ENCODE measurements at places on chromosomes 16 and 17.
A peak's percentile ranks its signal among the peaks of the same experiment; 100 is the strongest.

- DNase-seq, result no peak
Measured at GRCh38 chr16:21208446-21209230, 2.7 kb downstream of the ZP2 start.

- no peak for DNase-seq
Measured at GRCh38 chr16:89144681-89145080, 26.9 kb upstream of the CDH15 start.

DNA sequence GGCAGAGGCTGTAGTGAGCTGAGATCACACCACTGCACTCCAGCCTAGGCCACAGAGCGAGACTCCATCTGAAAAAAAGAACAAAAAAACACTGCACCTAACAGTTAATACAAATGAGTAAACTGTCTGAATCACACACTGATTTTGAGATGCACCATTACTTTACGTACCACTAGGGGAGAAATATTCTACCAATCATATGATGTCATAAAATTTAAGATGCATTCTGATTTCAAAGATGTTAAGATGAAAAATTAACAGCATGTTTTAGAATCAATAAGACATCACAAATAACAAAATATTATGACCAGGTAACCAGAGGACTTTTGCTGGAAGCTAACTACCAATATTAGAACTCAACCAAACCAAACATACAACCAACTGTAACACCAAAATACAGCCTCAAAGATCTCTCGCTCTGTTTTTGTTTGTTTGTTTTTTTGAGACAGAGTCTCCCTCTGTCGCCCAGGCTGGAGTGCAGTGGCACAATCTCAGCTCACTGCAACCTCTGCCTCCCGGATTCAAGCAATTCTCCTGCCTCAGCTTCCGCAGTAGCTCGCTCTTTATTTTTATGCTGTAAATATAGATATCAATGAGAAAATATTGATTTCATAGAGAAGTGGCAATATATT is 31.6 kb downstream of the GLG1 start:
- no peak for DNase-seq

DNA sequence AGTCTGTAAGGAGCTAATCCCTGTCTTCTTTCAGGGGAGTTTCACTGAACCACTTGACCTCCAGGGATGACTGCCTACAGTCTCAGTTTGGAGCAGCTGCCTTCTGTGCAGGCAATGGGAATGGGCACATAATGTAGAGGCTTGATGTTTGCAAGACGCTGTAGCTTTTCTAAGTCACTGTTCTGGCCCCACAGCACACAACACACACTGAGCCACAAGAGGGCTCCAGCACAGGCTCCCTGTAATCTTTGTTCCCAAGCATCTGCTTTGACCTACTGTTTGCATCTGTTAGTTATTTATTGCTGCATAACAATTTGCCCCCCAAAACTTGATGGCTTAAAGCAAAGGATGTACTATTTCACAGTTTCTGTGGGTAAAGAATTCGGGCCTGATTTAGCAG is 419.0 kb upstream of the ASIC2 start:
- DNase-seq, result no peak

DNA sequence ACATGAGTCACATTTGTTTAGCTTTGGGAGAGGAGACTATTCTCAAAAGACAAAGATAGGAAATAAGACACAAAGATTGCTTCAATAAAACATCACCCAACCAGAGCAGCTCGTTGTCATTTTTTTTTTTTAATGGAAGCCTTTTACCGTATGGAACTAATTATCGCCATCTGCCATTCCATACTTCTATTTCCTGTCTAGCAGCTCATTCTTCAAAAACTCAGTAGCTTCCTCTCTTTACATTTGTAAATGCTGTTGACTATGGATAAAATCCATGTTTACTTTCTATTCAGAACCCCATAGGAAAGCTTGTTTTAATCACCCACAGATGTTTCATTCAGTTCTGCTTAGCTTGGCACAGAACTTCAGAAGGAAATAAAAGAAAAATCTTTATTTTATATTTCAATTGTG is 110.0 kb upstream of the PSMD7 start:
- DNase-seq, result peak; percentile 94

DNA sequence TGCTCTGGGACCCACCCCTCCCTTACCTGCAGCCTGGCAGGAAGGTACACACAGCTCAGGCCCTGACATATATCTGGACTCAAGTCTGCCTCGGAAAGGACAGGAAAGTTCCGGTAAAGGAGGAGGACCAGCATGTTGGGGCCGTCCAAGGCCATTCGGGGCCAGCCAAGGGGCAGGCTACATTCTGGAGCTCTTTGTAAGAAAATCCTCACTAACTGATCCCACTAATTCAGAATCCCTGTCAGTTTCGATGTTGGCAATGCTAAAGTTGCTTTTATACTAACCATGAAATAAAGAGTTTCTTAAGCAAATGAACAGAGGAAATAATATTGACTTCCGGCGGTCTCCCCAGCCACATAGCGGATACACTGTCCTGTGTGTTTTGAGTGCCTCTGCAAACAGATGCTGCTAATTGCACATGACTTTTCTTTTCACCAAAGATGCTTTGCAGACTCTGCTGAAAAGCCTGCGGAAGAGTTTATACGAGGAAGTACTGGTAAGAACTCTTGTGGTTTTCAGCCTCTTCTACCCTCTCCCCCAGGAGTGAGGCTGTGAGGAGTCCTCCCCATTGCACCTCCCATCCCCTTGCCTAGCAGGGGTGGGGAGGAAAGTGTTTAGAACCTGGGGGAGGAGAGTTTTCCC is 54.8 kb downstream of the PLXDC1 start:
- DNase-seq, result no peak

GRCh38 chr16:28292731-28293600 is 641 bp downstream of the SBK1 start:
- DNase-seq, result no peak

DNA sequence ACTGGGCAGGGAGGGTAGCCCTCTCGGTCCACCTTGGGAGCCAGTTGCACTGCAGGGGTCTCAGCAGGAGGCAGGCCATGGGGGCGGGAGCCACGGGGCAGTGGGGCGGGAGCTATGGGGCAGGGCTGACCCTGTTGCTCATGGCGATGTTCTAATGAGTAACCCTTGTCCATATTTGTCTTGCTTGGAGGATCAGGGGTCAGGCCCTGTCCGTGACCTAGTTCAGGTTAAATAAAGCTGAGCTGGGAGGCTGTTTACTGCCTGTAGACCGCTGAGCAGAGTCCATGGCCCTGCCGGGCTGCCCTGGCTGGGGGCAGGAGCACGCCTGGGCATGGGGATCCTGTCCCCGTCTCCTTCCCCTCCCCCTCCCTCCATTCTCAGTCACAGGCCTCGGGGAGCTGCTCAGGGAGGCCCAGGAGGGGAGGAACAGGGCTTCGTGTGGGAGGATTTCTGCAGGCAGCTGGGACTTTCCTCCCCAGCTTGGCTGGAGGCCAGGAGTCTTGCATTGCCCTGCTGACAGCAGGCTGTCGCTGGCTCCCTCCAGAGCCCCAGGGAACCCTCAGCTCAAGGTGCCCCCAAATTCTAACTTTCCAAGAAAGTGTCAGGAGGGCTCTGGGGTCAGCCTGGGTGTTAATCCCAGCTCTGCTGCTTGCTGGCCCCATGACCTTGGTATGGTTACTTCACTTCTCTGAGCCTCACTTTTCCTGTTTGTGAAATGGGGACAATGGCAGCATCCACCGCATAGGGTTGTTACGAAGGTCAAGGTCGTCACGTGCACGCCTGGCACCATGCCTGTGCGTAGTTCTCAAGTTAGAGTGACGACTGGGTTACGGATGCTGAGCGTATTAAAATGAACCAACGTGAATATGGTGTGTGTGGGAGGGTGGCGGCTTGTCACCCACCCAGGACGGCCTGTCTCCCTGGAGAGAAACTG is 6.1 kb upstream of the SERPINF2 start:
- peak; percentile 26 for DNase-seq

- no peak for DNase-seq
Measured at GRCh38 chr17:73690676-73691075, 46.4 kb upstream of the SDK2 start.

DNA sequence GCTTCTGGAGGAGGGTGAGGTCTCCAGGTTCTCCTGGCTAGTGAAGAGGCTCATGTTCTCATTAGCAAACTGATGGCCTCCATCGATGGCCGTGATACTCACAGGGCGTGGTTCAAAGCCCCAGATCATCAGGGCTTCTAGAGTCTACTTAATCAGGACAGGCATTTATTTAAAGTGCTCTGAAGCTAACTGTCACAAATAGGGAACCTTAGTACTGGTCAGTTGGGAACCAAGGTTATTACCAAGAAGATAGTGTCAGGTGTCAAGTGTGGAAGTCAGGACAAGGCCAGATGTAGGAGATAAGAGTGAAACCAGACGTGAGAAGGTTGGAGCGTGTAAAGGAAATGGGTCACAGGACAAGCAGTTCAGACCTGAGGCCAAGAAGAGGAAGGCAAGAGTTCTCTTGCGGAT is 56.9 kb downstream of the PIGL start:
- no peak for DNase-seq

DNA sequence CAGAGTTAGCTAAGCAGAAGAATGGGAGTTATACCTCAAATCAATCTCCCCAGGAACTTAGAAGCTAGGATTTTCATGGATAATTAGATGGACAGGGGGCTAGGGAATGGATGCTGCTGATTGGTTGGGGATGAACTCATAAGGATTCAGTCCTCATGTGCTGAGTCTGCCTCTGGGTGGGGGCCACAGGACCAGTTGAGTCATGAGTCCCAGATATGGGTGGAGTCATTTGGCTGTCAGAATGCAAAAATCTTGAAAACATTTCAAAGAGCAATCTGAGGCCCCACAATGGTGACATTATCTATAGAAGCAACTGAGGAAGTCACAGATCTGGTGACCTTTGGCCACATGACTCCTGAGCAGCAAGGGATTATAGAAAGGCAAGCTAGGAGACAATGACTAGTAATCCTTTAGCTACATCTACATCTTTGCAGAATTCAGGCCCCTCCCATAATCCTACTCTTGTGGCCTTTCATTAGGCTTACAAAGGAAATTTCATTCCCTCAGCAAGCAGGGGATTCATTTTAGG is 82.6 kb upstream of the CCL2 start:
- DNase-seq, result no peak

DNA sequence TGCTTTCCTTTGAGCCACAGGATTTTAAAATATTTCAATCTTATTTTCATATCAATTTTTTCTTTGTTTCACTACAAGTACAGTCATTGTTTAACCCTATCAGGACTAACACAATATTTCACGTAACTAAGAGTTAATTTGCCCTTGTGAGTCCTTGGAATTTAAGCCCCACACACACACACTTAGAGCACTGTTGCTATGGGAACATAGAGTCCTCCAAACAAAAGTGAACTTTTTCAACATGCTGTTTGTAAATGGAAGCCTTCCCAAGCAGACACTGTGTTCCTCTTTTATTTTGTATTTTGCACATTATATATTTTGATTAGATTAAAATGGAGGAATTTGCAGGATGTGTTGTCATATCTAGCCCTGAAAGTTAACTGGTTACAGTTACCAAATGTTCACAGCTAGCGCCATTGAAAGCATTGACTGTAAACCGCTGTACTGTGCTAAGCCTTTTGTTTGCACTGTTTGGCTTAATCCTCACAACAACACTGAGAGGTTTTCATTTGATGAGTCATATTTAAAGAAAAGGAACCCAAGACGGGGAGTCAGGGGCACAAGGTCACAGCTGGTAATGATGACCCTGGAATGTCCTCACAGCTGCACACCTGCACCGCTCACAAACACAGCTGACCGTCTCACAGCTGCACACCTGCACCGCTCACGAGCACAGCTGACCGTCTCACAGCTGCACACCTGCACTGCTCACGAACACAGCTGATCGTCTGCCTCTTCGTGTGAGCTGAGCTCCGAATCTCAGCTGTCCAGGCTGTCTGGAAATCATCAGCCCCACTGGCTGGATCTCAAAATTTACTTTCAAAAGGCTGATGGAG is 6.3 kb downstream of the HSBP1 start:
- peak; percentile 84 for DNase-seq

DNA sequence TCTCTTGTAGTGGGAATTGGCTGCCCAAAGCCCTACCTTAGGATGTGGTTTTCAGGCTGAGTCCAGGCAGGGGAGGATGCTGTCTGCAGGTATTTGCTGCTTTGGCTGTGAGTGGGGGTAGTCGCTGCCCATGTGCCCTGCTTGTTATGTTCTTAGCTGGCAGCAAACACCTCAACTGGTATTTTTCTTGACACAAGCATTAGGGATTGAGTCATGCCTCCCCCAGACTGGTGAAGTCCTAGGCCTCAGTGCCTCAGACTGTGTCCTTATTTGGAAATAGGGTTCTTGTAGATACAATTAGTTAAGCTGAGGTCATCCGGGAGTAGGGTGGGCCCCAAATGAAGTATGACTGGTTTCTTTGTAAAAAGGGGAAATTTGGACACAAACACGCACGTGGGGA is 808.3 kb upstream of the EEF2KMT start:
- no peak for DNase-seq

DNA sequence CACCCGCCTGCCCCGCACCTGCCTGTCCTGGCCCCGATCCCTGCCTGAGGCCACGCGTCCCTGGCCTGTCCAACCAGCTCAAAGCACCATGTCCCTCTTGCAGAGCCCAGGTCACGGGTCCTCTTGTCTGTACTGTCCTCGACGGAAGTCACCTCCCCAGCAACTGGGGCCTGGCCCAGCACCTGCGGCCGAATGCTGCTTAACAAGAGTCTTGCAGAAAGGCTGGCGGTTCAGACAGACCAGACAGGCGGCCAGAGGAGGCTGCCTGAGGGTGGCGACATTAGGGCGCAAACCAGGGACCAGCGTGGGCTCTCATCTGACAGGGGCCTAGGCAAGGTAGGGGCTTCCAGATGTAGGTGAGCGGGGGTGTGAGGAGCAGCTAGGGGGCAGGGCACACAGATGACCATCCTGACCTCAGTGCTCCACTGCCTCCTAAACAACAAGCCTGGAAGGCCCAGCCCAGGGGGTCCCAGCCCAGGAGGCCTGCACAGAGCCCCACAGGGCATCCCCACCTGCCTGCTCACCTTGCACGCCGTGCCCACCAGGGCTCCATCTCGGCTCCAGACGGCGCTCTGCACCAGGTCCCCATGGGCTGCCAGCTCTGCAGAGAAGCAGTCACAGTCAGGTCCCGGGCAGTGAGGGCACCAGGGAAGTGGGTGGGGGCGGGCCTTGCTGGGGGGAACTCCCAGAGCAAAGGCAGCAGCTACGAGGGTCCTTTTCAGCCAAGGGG is 11.3 kb downstream of the CORO7 start:
- DNase-seq, result no peak

- peak; percentile 63 for DNase-seq
Measured at GRCh38 chr17:18033442-18034099, 5.4 kb downstream of the ATPAF2 start.

DNA sequence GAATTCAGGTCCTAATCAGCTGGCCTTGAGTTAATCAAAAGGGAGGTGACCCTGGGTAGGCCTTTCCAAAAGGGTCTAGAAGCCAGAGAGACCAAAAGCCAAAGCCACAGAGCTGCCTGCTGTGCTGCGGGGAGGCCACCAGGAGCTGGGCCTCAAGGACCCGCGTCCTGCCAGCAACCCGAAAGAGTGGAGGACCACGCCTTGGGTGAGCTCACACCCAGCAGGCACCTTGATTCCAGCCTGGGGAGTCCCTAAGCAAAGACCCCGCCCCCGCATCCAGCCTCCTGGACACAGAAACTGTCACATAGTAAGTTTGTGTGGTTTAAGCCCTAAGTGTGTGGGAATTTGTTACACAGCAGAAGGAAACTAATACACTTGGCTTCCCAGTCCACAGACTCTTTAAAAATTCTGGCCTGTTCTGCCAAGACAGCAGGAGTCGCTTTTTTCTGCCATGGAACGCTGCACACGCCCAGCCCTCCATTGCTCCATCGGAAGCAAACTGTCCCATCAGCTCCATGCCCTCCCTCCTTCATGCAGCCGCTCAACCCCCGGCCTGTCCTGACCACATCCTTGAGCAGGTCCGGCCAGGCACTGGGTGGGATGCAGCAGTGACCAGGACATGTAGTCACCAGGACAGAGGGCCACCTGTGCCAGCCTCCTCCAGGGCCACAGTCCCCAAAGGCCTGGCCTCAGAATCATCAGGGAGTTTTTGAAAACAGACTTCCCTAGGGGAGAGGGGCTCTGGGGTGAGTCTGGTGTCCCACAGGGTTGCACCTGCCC is 20.9 kb upstream of the RASD1 start:
- DNase-seq, result no peak

Measured in fibroblast of skin of left quadriceps (primary cell).